ENCODE measurements at places on chromosomes 13 and 19. TPM values are rescaled to one million over a fixed set of nuclear protein-coding genes. Genes with fewer than 3 reads are reported as not detected.

KIR2DL1 gene
- 0.17 TPM for total RNA-seq

KIR3DL1 gene
- 0.08 TPM for total RNA-seq

ALOX5AP gene
- total RNA-seq, result 6.7 TPM

HSD17B14 gene
- total RNA-seq, result 11.2 TPM

PTGER1 gene
- not detected for total RNA-seq

CYP2F1 gene
- total RNA-seq, result not detected

GRCh38 chr13:111916201-111916600 lies 150.7 kb upstream of the SOX1 start:
- no peaks in the 10 kb centered on the region for H3K36me3 ChIP-seq
- no peaks in the 10 kb centered on the region for H3K4me1 ChIP-seq
- peaks cover under 1% of the 10 kb centered on the region for H3K27me3 ChIP-seq
- H3K27ac ChIP-seq, result no peak overlapping the region
- no peak overlapping the region for H3K4me3 ChIP-seq

- H3K4me1 ChIP-seq, result no peaks in the 10 kb centered on the region
- no peak for DNase-seq
- H3K4me3 ChIP-seq, result no peak overlapping the region
- H3K27ac ChIP-seq, result no peak overlapping the region
Measured at GRCh38 chr13:112828082-112828699, 138.4 kb downstream of the ATP11A start.

GRCh38 chr13:42084722-42085121 lies 36.3 kb downstream of the DGKH start:
- H3K36me3 ChIP-seq, result no peaks in the 10 kb centered on the region
- DNase-seq, result no peak
- no peak overlapping the region for H3K27ac ChIP-seq

- H3K4me3 ChIP-seq, result no peak overlapping the region
- H3K36me3 ChIP-seq, result no peaks in the 10 kb centered on the region
- H3K4me1 ChIP-seq, result peaks cover 23% of the 10 kb centered on the region
- DNase-seq, result no peak
Measured at GRCh38 chr13:50912851-50913250, 3.3 kb downstream of the RNASEH2B start.

DNA sequence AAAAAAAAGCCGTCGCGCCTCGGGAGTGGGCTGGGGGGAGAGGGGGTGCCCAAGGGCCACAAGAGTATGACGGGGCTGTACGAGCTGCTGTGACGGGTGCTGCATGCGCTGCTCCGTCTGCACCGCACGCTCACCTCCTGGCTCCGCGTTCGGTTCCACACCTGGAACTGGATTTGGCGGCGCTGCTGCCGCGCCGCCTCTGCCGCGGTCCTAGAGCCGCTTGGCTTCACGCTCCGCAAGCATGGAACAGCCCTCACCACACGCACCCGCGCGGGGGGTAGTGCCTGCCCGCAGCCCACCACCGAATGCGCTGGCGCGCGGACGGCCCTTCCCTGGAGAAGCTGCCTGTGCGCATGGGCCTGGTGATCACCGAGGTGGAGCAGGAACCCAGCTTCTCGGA lies 18.8 kb downstream of the C1QTNF9 start:
- H3K36me3 ChIP-seq, result no peaks in the 10 kb centered on the region
- no peak overlapping the region for H3K4me3 ChIP-seq
- H3K27ac ChIP-seq, result no peak overlapping the region

DNA sequence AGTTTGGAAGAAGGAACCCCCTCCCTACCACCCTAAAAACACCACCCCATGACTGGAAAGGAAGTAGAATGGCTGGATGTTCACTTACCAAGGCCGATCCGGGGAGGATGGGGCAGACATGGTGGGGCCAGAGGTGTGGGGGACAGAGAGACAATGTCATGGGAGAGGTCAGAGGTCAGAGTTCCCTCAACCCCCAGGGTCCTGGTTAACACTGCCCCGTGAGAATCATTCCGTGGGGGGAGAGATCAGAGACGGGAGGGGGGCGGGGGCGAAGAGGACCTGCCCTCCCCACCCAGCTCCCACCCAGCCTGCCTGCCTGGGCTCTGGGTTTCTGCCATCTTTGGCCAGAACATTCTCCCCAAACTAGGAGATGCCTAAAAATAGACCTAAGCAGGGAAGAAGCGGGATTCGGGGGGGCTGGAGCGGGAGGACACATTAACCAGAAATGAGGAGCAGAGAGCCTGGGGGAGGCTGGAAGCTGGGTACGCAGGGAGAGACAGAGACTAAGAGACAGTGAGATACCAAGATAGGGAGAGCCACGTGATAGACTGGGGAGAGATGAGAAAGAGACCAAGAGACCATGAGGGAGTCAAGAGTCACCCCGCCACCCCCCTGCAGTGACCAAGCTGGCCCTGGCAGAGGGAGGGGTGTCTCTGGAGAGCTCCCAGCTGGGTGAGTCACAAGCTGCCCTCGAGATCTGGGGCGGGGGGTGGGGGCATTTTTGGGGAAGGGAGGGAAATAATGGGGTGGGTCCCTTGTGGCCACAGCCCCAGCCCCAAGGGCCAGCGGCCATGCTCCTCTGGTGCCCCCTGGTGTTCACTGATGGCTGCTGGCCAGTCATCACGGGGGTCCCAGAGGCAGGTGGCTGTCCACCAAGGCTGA lies 6.1 kb upstream of the KANK2 start:
- peak; percentile 73 for DNase-seq
- H3K4me1 ChIP-seq, result peaks cover 16% of the 10 kb centered on the region
- no peak overlapping the region for H3K4me3 ChIP-seq
- H3K36me3 ChIP-seq, result no peaks in the 10 kb centered on the region

- peak overlapping the region; percentile 63 for H3K27ac ChIP-seq
- H3K27me3 ChIP-seq, result no peaks in the 10 kb centered on the region
- H3K36me3 ChIP-seq, result no peaks in the 10 kb centered on the region
- no peak overlapping the region for H3K4me3 ChIP-seq
- DNase-seq, result no peak
- H3K4me1 ChIP-seq, result no peaks in the 10 kb centered on the region
Measured at GRCh38 chr19:35905178-35905727, 2.8 kb downstream of the TYROBP start.

DNA sequence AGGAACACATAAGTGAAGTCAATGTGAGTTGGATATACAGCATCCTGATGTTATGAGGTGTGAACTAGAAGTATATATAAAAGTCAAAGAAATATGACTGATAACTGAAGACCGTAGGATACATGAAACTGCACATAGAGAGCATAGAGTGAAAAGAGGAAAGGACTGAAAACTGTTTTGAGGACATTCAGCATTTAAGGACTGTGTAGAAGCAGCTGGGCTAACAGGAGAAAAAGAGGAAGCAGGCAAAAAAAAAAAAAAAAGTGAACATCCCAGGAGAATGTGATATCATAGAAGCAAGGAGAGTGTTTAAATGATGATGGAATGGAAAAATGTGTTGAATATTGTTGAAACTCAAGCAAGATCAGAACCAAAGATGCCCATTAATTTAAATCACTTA lies 363.5 kb downstream of the PCDH20 start:
- no peaks in the 10 kb centered on the region for H3K27me3 ChIP-seq
- no peak overlapping the region for H3K27ac ChIP-seq
- DNase-seq, result no peak
- no peak overlapping the region for H3K4me3 ChIP-seq

- H3K27me3 ChIP-seq, result peaks cover 2% of the 10 kb centered on the region
- H3K4me3 ChIP-seq, result no peak overlapping the region
- no peaks in the 10 kb centered on the region for H3K4me1 ChIP-seq
- H3K36me3 ChIP-seq, result peaks cover 9% of the 10 kb centered on the region
- no peak overlapping the region for H3K27ac ChIP-seq
- DNase-seq, result no peak
Measured at GRCh38 chr19:13931391-13932148, 6.6 kb downstream of the PODNL1 start.

DNA sequence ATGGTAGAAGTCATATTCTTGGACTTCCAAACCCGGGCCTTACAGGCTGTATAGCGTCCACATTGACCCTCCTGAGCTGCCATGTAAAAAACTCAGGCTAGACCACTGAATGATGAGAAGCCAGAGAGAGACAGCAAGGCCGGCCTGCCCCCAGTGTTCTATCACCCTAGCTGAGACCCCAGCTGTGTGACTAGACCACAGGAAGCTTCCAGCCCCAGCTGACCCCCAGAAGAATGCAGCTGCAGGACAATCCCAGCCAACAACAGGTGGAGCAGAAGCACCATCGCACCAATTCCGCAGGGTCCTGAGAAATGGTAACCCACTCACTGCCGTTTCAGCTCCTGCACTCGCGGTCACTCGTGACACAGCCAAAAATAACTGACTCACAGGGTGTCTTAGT lies 2.9 kb upstream of the ATP11A start:
- H3K27me3 ChIP-seq, result no peaks in the 10 kb centered on the region
- DNase-seq, result no peak
- H3K36me3 ChIP-seq, result no peaks in the 10 kb centered on the region
- H3K4me3 ChIP-seq, result no peak overlapping the region
- H3K27ac ChIP-seq, result no peak overlapping the region

GRCh38 chr19:13942023-13942684 lies 3.9 kb upstream of the PODNL1 start:
- no peak for DNase-seq
- H3K4me3 ChIP-seq, result no peak overlapping the region
- H3K27me3 ChIP-seq, result no peaks in the 10 kb centered on the region
- no peaks in the 10 kb centered on the region for H3K4me1 ChIP-seq

GRCh38 chr19:4301590-4302242 lies 473 bp downstream of the TMIGD2 start:
- no peaks in the 10 kb centered on the region for H3K27me3 ChIP-seq
- H3K4me1 ChIP-seq, result no peaks in the 10 kb centered on the region
- H3K4me3 ChIP-seq, result no peak overlapping the region

DNA sequence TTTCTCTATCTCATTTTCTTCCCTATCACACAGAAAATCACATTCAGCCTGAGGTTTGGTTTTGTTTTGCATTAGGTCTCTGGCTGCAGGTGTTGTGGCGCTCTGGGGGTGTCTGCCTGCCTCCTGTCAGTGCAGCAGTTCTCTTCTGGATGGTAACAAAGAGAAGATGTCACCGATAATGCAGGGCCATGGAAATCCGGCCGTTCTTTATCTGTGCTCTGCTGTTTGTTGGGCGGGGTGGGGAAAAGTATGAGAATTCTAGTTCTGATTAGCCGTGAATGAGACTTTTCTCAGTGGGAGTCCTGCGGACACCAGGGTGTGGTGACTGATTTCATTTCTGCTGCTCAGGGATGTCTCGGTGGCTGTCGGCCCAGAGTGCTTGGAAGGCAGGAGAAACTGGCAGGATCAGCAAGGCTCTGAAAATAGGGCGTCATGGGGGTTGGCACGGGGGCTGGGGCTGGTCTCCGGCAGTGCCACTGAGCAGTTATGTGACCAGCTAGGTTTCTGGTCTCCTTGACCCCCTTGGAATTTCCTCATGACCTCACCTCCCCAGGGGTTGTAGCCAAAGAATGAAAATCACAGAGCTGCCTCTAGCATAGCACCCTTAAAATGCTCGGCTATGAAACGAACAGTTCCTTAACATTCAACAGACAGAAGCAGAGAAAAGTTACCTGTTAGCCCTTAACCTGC lies 5.0 kb downstream of the RNF113B start:
- peak overlapping the region; percentile 77 for H3K27ac ChIP-seq
- no peaks in the 10 kb centered on the region for H3K27me3 ChIP-seq
- H3K36me3 ChIP-seq, result no peaks in the 10 kb centered on the region
- H3K4me1 ChIP-seq, result peaks cover 11% of the 10 kb centered on the region
- H3K4me3 ChIP-seq, result no peak overlapping the region

- H3K27me3 ChIP-seq, result peaks cover 7% of the 10 kb centered on the region
- H3K4me3 ChIP-seq, result no peak overlapping the region
- H3K36me3 ChIP-seq, result no peaks in the 10 kb centered on the region
- no peaks in the 10 kb centered on the region for H3K4me1 ChIP-seq
- DNase-seq, result no peak
Measured at GRCh38 chr19:31421856-31422255, 72.6 kb upstream of the TSHZ3 start.

- H3K27ac ChIP-seq, result no peak overlapping the region
- no peak for DNase-seq
- H3K27me3 ChIP-seq, result no peaks in the 10 kb centered on the region
- H3K4me1 ChIP-seq, result peaks cover 30% of the 10 kb centered on the region
- no peak overlapping the region for H3K4me3 ChIP-seq
- H3K36me3 ChIP-seq, result peaks cover 16% of the 10 kb centered on the region
Measured at GRCh38 chr19:4795400-4795799, 3.9 kb downstream of the FEM1A start.

- H3K36me3 ChIP-seq, result no peaks in the 10 kb centered on the region
- DNase-seq, result no peak
- H3K4me1 ChIP-seq, result peaks cover 8% of the 10 kb centered on the region
- H3K4me3 ChIP-seq, result no peak overlapping the region
Measured at GRCh38 chr19:56319991-56320390, 5.4 kb upstream of the ZSCAN5A start.

GRCh38 chr19:3370214-3370720 lies 3.9 kb downstream of the NFIC start:
- no peak for DNase-seq
- H3K4me3 ChIP-seq, result peak overlapping the region; percentile 90
- peak overlapping the region; percentile 97 for H3K27ac ChIP-seq

- no peaks in the 10 kb centered on the region for H3K4me1 ChIP-seq
- H3K27ac ChIP-seq, result no peak overlapping the region
- no peaks in the 10 kb centered on the region for H3K27me3 ChIP-seq
- no peak for DNase-seq
Measured at GRCh38 chr13:88919970-88920628, 1248.9 kb downstream of the SLITRK5 start.

DNA sequence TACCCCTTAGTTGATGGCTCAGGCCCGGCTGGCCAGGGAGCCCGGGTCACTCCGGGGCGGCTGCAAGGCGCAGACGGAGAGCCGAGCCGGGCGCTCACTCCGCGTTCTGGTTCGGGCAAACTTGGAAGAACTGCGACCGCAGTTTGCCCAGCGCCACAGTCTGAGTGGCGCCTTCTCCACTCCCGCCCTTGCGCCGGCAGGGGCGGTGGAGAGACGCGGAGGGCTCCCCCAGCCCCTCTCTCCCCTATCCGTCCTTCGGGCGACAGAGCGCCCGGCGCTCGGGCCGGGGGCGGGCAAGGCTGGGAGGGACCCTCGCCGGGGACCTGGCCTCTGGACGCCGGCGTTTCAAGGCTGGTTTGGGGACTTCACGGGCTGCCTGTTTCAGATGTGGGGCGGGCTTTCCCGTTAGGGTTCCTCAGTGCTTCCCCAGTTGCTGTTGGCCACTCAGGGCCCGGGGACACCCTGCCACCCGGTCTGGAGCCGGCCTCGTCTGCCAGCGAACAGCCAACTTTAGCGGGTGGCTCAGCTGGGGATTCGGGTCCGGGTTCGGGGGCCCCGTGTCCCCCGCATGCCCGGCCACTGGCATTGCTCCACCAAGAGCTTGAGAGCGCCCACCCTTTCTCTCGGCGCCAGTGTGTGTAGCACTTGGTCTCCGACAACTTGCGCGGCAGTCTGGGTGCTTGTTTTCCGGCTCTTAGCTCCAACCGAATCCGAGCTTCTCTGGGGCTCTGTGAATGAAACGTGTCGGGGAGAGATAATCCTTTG lies 1.5 kb downstream of the GPC6 start:
- DNase-seq, result peak; percentile 53
- H3K27me3 ChIP-seq, result no peaks in the 10 kb centered on the region
- H3K27ac ChIP-seq, result peak overlapping the region; percentile 92
- H3K4me1 ChIP-seq, result peaks cover 43% of the 10 kb centered on the region
- no peaks in the 10 kb centered on the region for H3K36me3 ChIP-seq

GRCh38 chr13:66443926-66444325 lies 786.2 kb downstream of the PCDH9 start:
- H3K27ac ChIP-seq, result no peak overlapping the region
- H3K36me3 ChIP-seq, result no peaks in the 10 kb centered on the region
- DNase-seq, result no peak
- H3K4me1 ChIP-seq, result no peaks in the 10 kb centered on the region

Data from liver (tissue), 10 donors.